ENCODE measurements at places on chromosomes 6 and 20.

DNA sequence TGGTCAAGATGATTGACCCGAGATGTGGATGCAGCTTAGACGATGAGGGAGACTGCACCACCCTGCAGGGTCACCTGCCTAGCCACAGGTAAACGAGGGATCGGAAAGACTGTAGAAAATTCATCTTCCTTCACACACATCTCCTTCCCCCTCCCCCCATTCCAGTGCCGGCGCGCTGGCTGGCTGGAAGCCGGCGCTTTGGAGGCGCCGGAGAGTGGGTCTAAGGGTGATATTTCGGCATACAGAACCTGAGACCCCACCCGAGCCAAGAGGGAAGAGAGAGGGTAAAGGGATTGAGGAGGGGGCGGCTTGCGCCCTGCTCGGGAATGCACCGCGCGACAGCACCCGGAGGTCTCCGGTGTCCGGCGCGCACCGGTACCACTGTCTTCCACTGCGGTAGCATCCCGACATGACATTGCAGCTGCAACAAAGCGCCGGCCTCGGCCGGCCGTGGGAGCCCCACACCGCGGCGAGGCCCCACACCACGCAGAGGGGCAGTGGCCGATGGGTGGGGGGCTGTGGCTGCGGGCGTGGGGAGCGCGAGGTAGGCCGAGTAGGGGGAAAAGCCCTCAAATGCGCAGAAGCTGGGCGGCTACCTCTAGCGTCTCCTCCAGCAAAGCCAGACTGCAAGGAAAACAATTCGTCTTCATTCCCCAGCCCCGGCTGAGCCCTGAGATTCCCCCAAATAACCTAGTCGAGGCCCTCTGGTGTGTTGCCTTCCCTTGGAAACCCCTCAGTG is 984 bp downstream of the TNFRSF21 start:
- DNase-seq = no peak

- no peak for DNase-seq
These were observed 372.5 kb downstream of the ZFAND3 start for GRCh38 chr6:38192011-38192410.

- no peak for DNase-seq
These were observed 148.7 kb upstream of the CARMIL1 start for GRCh38 chr6:25130518-25130917.

DNA sequence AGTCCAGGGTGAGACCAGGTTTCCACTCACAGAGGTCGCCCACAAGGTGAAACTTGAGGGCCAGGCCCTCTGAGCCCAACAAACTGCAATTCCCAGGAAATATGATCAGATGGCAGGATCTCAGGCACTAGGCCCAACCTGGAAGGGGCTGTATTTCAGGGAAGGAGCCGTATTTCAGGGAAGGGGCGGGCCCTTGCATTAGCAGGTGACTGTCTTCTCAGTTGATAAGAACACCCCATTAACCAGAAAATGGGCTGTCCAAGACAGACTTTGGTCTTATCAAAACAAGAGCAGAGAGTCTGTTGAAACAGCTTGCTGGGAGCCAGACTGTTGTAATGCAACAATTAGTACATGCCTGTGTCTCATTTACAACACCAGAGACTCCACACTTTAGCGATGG is 10.9 kb upstream of the BNIP5 start:
- DNase-seq = no peak

DNA sequence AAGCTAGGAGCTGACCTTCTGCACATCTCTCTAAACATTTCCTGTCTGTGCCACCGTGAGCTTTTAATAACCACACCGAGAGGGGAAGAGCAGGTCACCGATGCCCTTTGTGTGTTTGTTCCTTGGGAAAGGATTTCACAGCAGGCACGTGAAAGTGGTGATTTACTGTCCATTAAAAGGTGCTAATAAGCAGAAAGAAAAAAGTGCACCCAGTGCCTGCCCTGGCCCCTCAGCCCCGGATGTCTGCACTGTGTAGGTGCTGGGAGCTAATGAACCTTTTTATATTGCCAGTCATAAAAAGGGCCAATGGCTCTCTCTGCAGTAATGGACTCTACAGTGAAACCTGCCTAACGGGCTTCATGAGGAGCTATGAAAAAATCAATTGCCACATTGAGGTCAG is 312.6 kb downstream of the C6orf118 start:
- DNase-seq = no peak

DNA sequence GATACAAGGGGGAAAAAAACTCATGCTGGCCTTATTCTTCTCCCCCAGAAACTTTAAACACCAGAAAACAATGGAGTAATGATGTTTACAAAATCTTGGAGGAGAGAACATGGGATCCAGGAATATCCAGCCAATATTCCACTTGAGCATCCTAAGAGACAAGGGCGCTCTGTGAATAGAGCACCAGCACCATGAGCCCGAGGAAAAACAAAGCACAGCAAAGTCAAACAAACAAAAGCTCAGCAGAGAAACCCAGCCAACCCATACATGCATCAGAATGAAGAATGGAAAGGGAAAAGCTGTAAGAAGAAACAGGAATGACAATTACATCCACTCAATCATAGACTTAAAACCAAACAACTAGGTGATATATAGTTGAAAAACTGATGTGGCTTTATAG is 4.6 kb upstream of the NAA20 start:
- DNase-seq = no peak

GRCh38 chr20:64110411-64111068 is 3.2 kb upstream of the NPBWR2 start:
- no peak for DNase-seq

DNA sequence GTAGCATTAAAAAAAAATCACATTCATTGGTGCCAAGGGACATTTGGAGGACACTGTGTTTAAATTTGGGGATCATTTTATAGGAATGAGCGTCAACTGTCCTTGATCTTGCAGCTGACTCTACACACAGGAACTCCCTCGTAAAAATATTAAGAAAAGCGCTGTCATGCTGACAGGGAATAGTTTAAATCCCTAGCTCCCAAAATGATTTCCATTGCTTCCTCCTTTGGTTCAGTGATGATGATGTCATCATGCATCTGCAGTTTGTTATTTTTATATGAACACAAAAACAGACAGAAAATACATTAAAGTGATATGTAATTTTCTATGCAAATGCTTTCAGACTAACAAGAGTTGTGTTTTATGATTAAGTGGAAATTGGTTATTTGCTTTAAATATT is 275.6 kb downstream of the BTBD9 start:
- no peak for DNase-seq

DNA sequence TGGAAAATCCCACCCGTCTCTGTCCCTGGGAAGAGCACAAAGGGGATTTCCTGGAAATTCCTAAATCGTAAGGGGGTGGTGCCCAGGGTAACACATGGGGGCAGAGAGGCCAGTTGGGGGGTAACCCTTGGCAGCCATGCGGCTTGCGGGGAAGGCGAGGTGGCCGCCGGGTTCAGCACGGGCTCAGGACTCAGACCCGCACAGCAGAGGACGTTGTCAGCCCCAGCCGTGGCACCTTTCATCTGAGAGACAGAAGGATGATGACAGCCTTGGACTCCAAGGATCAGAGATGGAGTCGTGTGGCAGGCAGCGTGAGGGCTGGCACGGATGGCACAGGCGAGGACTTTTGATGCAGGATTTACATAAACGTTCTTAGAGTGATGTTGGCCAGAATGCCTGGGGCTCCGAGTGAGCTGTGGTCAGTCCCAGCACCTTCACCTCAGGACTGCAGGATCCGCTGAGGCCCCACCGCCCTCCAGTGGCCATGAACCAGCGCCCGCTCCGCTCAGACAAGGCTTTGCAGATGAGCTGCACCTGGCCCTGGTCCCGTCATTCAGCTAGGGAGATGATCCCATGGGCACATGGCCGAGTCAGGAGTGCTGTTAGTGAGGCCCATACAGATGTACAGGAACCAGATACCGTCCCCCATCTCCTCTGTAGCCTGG is 190.3 kb downstream of the TAF4 start:
- DNase-seq = no peak

Measured in stimulated activated CD4-positive, alpha-beta T cell treated with anti-CD3 and anti-CD28 coated beads, Interleukin-2, amount 100 ng/mL, for 48 hours (primary cell).